ENCODE measurements at places on chromosomes 16 and 17.

DNA sequence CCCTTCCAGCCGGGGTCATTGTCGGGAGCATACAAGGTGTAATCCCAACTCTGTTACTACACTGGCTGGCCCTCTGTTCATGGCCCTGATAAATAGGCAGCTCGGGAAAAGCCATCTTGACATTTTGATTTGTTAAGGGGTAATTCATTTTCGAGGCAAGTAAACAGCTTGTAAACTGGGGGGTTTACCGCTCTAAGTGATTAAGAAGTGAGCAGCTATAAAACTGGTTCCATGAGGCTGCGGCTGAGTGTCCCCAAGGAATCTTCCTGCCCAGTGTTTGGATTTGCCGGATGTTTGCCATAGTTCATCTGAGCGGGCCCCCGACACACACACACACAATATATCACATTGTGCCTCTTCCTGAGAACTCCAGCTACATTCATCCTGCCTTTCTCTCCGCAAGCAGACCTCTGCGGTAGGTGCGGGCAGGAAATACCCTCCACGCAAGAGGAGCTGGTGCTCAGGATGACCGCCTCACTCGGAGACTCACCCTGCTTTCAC, 92.2 kb downstream of the SOCS1 start:
- no peak for DNase-seq

DNA sequence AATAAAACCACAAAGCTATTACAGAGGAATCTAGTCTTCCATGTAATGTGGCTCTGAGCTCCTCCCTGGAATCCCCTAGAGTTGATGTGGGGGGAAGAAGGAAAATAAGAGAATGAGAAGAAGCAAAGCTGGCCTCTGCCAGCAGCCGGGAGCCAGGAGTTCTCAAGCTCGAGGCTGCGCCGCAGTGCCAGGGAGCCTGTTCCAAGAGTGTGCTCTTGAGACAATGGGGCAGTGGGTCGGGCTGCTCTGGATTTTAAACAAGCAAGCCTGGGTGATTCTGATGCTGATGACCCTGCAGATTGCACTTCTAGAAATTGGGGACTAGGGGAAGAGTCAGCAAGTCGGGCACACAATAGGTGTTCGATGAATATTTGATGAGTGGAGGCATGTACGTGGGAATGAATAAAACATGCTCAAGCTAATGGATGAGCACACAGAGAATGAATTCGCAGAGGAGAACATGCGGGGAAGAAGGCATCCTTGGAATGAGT, 119.9 kb downstream of the CMIP start:
- no peak for DNase-seq

GRCh38 chr17:81924557-81925532, 2.7 kb downstream of the MAFG start:
- no peak for DNase-seq

- DNase-seq: no peak
Measured at GRCh38 chr17:57877803-57878377, 28.0 kb upstream of the MRPS23 start.

DNA sequence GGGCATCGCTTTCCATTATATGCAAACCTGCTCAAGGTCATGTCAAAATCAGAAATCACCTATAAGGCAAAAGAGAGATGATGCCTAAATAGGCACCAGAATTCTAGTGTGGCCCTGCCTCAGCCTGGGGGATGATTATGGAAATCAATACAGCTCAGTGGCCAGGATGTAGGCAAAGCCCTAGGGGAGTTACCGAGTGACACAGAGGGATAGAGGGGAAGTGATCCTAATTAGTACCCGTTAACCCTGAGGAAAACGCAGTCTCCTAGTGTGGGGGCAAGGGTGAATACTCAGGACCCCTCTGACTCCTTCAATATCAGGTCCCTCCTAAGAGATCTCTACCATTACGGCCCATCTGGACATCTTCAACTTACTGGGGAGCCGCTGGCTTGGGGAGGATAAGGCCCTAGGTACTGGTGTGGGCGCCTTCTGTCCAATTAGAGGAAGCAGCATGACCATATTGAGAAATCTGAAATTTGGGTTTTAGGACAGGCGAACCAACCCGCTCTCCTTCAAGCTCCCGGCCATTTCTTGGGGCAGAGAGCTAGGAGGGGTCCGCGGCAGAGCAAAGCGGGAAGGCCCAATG, 725 bp downstream of the NT5C3B start:
- no peak for DNase-seq

DNA sequence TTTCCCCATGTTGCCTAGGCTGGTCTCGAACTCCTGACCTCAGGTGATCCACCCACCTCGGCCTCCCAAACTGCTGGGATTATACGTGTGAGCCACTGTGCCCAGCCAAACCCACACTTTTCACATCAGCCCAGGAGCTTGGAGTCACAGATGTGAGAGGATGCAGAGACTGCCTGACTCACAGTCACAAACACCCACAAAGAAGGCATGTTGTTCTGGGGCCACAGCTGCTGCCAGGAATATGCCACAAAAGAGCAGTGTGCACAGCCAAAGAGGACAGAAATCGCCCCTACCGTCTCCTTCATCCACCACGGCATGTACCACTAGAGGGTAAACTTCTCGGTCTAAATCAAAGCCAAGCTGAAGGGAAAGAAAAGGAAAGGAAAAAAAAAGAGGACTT, 25.1 kb upstream of the FOXJ1 start:
- DNase-seq: peak; percentile 23

GRCh38 chr16:12315330-12316136, 339.0 kb downstream of the SNX29 start:
- DNase-seq: no peak

- DNase-seq: no peak
Measured at GRCh38 chr16:64469906-64470702, 651.8 kb downstream of the CDH11 start.

GRCh38 chr17:5757314-5757907, 173.1 kb upstream of the NLRP1 start:
- DNase-seq: no peak

- DNase-seq: no peak
Measured at GRCh38 chr17:34769049-34769448, 189.7 kb downstream of the TMEM132E start.

- DNase-seq: no peak
Measured at GRCh38 chr17:82718986-82719685, 2.6 kb downstream of the FN3KRP start.

DNA sequence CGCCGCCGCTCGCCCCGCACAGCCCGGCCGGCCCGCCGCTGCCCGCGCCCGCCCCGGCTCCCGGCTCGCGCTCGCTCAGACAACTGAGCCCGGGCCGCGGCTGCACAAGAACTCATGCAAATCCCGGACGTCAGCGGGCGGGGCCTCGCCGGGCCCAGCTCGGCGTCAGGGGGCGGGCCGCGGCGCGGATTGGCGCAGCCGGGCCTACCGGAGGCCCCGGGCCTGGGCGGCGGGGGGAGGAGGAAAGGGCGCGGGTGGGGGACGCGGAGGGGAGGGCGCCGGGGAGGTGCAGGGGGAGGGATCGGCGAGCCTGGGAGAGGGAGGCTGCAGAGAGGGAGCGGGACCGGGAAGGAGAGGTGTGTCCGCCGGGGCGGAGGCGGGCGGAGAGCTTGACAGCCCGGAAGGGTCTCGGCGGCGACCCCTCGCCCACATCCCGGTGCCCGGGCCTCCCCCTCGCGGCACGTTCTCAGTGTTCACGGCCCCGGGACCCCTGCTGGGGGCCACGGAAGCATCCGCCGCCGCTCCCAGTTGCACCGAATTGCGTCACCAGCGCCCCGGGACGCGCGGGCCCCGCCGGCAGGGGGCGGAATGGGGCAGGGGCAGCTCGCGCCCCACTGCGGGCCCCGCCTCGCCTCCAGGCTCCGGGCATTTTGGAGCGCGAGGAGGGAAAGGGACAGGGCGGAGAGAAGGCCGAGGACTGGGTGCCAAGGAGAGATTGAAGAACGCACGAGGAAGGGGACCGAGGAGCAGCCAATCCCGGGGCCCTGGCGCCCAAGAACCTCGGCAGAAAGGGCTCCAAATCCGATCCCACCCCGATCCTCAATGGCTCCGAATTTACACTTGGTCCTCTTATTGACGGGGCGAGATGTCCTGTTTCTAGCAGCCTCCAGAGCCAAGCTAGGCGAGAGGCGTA, at the start of gene CBX4:
Gene CBX4 (minus strand): TSS at position 85 of the 913 bp plus-strand sequence. CDS start 189 bp downstream, outside the sequence.
- DNase-seq: peak; percentile 88

DNA sequence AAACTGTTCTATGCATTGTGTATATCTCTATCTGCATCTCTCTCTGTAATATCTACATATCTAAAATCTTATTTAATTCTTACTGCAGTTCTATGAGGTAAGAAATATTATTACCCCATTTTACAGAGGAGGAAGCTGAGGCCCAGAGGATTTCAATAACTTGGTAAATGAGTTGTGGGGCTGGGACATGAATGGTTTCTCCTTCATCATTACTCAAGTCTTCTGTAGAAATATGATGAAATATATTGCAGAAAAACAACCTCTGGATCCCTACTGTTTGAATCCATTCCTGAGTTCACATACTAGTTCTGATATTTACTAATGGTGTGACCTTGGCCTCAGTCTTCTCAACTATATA, 45.5 kb upstream of the NLK start:
- DNase-seq: no peak

DNA sequence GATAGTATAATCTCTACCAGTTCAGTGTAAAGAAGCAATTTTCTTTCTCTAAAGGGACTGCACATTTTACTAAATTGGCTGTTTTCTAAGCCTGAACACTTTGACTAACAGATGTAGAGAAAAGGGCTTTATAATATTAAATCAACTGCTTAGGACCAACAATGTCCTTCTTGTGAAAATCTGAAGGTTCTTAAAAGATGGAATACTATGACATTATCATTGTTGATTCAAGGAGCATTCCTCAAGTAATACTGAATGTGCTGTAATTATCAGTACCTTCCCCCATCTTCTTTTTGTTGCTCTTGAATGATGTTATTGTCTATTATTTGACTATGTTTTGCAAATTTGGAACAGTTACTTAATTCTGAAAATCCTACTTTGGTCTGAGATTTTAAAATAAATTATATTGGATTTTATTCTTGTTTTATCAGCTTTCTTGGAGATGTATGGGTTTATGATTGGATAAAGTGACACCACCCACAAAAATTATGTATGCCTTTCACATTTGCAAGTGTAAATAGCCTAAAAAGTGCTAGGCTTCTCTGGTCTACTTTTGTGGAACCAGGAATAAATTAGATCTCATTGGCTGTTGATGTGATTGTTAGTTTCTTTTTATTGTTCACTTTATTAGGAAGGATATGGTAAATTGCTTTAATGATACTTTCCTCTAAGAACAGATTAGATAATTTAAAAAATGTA, 53.0 kb downstream of the TAOK1 start:
- DNase-seq: no peak

- DNase-seq: peak; percentile 46
Measured at GRCh38 chr17:14203388-14203787, 33.3 kb downstream of the CDRT15 start.

DNA sequence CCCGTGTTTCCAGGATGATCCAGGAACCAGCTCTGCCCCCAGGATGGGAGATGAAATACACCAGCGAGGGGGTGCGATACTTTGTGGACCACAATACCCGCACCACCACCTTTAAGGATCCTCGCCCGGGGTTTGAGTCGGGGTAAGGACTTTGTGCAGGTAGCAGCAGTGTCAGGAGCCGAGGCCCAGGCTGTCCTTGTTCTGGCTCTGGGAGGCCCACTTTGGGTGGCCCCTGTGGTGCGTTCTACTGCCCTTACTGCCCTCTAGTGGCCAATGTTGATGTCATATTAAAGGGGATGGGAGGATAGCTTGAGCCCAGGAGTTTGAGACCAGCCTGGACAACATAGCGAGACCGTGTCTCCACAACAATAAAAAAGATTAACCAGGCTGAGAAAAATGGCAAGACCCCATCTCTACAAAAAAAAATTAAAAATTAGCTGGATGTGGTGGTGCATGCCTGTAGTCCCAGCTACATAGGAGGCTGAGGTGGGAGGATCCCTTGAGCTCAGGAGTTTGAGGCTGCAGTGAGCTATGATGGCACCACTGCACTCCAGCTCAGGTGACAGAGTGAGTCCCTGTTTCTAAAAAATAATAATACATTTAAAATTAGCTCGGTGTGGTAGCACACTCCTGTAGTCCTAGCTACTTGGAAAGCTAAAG, 20.9 kb upstream of the CLEC18A start:
- DNase-seq: peak; percentile 56

DNA sequence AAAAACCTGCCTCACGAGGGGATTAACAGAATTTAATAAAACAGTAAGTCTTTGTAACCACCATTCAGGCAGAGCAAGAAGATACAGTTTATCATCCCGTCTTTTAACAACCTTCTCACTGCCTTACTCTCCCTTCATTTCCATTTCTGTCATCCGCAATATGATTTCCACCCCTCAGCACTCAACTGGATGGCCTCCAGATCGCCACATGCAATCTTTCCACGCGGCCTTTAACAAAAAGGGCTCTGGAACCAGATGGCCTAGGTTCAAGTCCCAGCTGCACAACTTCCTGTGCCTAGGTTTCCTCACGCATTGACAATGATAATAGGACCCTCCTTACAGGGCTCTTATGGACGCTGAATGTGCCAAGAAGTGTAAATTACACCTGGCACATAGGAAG, 103.6 kb downstream of the GAS7 start:
- DNase-seq: no peak

- DNase-seq: no peak
Measured at GRCh38 chr17:35218915-35219314, 24.0 kb upstream of the SLFN5 start.

- no peak for DNase-seq
Measured at GRCh38 chr16:54817940-54818574, 112.6 kb upstream of the IRX5 start.

GRCh38 chr17:19987897-19988296, 10.3 kb upstream of the AKAP10 start:
- DNase-seq: no peak

Data from stimulated activated CD4-positive, alpha-beta T cell treated with anti-CD3 and anti-CD28 coated beads, Interleukin-4, amount 100 ng/mL, for 24 hours (primary cell).